BJ (cell line): ENCODE measurements at places on chromosomes 6 and 20.
A peak's percentile ranks its signal among the peaks of the same experiment; 100 is the strongest.

DNA sequence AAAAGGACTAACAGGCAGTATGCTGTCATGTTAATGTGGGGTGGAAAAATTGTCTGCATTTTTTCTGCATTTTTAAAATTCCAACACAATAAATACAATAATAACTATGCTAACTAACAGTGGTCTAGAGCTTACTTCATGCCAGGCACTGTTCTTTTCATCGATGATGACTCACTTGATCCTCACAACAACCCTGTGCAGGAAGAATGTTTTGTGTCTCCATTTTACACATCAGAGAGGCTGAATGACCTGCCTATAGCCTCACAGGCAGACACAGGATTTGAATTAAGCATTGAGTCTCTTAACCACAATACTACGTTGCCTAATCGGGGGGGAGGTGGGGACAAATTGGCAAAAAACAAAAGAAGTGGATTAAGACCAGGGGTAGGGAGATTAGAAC, 26.9 kb upstream of the FANCE start:
- peak; percentile 85 for DNase-seq

DNA sequence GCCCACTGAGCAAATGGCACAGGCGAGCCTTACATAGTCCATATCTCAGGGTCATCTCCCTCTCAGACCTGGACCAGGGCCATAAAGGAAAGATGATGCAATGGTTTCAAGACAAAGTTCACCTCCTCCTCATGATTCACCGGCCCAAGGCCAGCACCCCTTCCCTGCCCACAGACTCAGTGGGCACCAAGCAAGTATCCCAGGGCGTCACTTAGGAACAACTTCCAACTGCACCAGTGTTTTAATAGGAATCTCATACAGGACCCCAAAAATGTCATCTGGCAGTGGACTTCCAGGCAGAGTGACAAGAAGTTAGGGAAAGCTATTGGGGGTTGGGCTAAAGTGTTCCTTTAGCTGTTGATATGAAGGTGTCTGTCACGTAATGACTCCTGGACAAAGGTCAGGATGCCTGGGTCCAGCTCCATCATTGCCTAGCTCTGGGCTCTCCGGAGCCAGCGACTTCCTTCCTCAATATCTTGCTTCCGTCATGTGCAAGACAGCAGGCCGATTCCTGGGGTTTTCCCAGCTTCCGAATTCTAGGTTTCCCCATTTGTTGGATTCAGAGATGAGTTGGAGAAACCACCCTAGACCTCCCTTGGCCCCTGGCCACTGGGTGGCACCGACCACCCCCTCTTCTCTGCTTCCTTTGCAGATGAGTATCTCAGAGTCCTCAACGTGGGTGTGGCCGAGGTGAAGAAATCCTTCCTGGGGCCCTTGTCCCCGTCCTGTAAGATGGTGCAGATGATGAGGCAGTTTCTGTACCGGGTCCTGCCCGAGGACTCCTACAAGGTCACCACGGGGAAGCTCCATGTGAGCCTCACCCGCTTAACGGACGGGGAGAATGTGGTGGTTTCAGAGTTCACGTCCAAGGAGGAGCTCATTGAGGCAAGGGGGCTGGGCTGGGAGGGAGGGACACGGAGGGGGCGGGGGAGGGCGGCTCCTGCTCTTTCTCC, 21.1 kb downstream of the PNPLA1 start:
- DNase-seq = no peak

GRCh38 chr20:36881888-36882287, 6.0 kb downstream of the TLDC2 start:
- no peak for DNase-seq

DNA sequence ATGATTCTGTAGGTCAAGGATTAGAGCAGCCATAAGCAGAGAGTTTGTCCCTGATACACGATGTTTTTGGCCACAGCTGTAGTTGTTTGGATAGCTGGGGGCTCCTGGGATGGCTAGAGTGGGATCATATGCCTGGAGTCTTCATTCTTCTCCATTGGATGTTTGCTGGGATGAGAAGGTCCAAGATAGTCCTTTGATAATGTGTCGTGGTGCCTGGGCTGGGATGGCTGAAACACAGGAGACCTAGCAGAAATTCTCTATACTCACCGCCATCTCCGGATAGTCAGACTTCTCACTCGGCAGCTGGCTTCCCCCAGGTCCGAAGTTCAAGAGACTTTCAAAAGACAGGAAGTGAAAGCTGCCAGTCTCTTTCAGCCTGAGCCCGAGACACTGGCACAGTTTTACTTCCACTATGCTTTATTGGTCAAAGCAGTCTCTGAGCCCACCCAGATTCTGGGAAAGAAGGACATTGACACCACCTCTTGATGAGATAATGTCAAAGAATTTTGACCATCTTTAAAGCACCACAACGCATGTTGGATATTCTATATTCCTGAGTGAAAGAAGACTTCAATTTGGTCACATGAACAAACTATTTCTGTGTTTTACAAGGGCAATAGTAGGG, 16.0 kb downstream of the MARCKS start:
- DNase-seq = no peak

- DNase-seq = no peak
Observed at GRCh38 chr6:146210406-146211083, 181.7 kb downstream of the GRM1 start.
